Memory B cell (primary cell): ENCODE measurements at places on chromosomes 6 and 20.

- no peak for DNase-seq
Measured at GRCh38 chr20:15851576-15852215, 721.6 kb downstream of the KIF16B start.

DNA sequence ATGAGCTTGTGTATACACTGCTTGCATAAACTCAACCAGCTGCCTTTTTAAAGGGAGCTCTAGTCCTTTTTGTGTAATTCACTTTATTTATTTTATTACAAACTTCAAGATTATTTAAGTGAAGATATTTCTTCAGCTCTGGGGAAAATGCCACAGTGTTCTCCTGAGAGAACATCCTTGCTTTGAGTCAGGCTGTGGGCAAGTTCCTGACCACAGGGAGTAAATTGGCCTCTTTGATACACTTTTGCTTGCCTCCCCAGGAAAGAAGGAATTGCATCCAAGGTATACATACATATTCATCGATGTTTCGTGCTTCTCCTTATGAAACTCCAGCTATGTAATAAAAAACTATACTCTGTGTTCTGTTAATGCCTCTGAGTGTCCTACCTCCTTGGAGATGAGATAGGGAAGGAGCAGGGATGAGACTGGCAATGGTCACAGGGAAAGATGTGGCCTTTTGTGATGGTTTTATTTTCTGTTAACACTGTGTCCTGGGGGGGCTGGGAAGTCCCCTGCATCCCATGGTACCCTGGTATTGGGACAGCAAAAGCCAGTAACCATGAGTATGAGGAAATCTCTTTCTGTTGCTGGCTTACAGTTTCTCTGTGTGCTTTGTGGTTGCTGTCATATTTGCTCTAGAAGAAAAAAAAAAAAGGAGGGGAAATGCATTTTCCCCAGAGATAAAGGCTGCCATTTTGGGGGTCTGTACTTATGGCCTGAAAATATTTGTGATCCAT lies 15.3 kb downstream of the TNFAIP3 start:
- no peak for DNase-seq

GRCh38 chr6:43742931-43743632 lies 26.9 kb upstream of the VEGFA start:
- DNase-seq = no peak

GRCh38 chr6:47440719-47441118 lies 36.9 kb upstream of the CD2AP start:
- DNase-seq = no peak

DNA sequence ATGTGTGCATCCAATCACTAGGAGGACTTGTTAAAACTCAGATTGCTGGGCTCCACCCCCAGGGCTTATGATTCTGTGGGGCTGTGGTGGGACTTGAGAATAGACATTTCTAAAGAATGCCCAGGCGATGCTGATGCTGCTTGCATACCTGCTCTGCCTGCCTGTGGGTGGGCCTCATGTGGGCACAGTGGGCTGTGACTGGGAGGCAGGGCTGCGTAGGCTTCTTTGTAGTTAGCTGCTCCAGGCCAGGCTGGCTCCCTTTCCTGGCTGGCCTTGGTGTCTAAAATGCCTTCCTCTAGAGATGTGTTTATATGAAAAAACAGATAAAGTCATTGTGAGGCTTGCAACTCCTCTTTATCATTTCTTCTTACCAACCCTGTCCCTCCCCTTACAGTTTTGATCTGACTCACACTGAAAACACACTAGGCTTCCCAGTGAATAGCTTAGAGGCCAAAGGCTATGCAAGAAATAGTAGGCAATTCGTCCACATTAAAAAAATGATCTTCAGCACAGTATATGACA lies 495.5 kb upstream of the MAP3K7 start:
- no peak for DNase-seq

DNA sequence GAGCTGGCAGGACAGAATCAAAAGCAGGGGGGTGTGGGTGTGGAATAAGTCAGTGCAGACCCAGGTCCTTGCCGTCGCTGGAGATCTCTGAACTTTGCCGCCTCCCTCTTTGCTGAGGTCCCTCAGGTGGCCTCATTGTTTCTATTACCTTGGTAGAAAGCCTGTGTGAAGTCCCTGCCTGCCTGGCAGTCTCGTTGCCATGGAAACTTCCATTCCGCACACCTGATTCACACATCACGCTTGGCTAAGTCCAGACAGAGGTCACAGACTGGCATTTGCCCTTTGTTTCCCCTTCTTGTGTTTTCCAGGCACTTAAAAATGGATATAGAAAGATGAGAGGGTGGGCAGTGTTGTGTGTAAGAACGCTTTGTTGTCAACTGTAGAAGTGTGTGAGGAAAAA lies 260.6 kb downstream of the PRL start:
- no peak for DNase-seq

- no peak for DNase-seq
Measured at GRCh38 chr6:2715737-2716136, 35.0 kb downstream of the MYLK4 start.

DNA sequence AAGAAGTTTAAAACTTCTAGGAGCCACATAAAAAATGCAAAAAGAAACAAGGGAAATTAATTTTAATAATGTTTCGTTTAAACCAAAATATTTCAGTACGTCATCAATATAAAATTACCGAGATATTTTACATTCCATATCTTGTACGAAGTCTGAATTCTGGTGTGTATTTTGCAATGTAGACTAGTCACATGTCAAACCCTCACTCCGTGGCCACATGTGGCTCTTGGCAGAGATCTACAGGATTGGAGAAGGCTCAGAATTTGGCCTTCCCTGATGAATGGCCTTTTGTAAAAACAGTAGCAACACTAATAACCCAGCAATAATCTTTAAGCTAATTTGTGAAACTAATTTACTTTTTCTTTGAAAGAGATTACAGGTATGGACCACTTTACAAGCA lies 217.1 kb downstream of the PRL start:
- no peak for DNase-seq

GRCh38 chr6:53692172-53692571 lies 26.6 kb upstream of the KLHL31 start:
- no peak for DNase-seq

GRCh38 chr6:153980171-153980570 lies 58.9 kb upstream of the OPRM1 start:
- no peak for DNase-seq

DNA sequence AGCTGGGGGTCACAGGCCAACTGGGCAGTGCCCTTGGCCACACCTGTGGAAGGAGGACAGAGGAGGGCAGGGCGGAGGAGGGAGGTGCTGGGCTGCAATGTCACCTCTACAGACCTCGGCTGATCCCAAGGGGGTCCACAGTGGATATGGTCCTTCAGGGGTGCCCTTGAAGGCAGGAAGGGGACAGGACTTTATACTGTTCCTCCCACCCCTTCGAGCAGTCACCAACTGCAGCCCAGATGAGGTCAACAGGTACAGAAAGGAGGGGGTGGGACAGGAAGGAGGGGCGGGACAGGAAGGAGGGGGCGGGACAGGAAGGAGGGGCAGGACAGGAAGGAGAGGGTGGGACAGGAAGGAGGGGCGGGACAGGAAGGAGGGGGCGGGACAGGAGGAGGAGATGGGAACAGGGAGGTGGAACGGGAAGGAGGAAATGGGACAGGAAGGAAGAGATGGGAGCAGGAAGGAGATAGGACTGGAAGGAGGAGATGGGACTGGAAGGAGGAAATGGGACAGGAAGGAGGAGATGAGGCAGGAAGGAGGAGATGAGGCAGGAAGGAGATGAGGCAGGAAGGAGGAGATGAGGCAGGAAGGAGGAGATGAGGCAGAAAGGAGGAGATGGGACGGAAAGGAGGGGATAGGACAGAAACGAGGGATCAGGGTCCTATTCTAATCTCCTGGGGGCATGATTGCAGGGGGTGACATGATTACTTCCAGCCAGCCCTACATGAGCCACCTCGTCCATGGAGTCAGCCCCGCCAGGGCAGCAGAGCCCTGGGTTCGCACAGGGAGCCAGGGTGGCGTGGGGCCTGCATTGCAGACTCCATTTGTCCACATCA lies 19.4 kb upstream of the MRGBP start:
- no peak for DNase-seq

- no peak for DNase-seq
Measured at GRCh38 chr20:8946036-8946940, 122.6 kb upstream of the PLCB4 start.

DNA sequence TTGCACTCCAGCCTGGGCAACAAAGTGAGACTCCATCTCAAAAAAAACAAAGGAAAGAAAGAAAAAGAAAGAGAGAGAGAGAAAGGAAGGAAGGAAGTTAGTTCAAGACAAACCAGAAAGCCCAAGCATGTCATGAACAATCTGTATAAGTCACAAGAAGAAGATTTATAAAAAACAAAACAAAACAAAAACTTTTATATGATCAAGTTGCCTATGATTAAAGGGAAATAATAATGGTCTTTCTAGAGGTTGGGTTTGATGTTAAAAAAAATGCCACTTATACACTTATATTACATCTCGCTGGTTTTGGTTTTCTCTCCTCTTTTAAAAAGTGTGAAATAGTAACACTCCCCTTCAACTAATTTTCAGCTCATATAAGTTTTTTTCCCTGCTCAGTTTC lies 146.2 kb upstream of the CARMIL1 start:
- DNase-seq = no peak

DNA sequence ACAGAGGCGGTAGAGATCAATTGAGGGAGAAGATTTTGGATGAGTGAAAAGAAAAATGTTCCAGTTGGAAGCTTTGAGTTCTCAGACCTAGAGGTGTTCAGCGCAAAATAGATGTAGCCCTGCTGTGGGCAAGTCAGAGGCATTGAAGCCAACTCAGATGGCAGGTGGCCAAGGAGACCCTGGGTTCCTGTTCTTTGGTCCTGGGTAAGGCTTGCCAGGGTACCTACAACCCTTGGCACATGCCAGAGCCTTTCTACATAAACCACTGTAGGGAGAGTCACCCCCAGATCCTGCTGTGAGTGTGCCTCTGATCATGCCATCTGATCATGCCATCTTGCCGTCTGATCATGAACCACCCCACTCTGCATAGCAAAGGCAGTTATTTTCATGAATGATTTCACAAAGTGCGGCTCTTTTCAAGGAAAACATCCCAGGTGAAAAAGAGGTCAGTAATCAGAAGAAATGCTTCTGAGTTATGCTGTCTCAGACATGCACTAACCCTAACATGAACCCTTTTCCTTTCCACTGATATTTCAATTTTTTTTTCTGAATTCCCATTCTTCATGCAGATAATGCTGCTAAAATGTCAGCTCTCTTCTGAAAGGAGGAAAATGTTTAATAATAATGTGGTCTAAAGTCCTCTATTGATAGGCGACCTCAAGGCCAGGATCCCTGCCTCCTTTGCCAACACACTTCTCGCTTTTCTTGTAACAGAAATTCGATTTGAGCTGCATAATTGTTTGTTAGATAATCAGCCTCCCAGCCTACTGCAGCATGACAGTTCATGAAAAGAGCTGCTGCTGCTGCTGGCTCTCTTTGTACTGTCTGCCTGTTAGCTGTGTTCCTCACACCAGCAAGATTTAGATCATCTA lies 153.6 kb downstream of the MTHFD1L start:
- no peak for DNase-seq

GRCh38 chr20:62285722-62286121 lies 17.1 kb upstream of the ADRM1 start:
- no peak for DNase-seq

- DNase-seq = no peak
Measured at GRCh38 chr6:30837870-30838269, 46.4 kb upstream of the DDR1 start.

GRCh38 chr6:53861518-53861917 lies 66.7 kb downstream of the LRRC1 start:
- DNase-seq = no peak

DNA sequence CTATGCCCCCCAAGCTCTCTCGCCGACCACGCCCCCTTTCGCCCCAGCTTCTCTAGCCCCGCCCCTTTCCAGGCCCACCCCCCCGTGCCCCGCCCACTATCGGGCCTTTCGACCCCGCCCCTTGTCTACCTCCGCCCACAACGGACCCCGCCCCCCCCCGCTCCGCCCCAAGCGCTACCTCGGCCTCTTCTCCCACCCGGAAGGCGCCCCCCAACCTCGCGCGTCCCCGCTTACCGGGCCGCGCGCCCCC lies 200 bp downstream of the ZBTB22 start:
- no peak for DNase-seq

DNA sequence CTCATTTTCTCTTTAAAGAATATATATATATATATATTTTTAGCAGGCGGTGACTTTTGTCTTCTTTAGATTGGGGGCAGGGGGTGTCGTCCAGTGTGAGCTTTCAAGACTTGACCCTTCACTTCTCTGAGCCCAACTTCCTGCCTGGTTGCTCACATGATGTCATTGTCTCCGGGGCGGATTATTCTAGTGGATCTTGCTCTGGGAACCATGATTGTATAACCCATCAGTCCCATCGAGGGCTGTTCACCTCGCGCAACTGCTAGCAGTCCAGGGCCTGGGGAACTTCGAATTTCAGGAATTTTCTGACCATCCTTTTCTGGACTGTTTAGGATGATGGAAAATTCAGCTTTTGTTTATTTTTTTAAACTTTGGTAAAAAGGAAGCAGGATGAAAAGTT lies 1.0 kb downstream of the IGF2R start:
- DNase-seq = no peak

DNA sequence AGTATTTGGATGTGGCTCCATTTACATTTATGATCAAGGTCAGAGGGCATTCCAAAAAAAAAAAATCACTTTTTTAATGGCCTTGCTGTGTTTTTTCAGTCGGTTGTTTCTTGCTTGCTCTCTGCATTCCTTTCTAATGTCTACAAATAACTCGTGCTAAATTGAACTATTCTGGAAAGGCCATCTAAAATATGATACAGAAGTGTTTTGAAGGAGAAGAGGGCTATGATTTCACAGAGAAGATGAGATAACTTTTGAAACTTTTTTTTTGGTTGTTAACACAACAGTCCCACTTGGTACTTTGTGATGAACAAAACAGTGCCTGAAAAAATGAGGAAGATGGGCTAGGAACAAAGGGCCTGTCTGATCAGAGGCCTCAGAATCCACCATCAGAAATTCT lies 156.1 kb upstream of the SMLR1 start:
- DNase-seq = no peak

DNA sequence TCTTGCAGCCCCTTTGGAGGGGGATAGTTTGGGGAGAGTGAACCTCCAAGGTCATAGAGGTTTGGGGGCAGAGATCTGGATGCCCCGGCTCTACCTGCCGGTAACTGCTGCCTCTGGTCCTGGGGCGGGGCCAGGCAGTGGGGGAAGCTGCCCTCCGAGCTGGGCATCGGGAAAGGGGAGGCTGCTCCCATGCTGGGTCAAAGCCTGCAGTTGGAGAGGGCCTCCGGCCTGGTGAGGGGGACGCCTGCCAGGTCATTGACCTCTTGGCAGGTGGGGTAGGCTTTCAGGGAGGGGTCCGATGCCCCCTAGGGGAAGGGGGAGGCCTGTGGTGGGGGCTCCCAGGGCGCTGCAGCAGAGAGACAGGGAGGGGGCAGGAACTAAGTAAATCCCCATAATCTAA lies 7.1 kb downstream of the COL11A2 start:
- no peak for DNase-seq

GRCh38 chr6:84866715-84867114 lies 102.3 kb upstream of the TBX18 start:
- no peak for DNase-seq

GRCh38 chr6:92216717-92217116 lies 1202.6 kb downstream of the EPHA7 start:
- no peak for DNase-seq

- no peak for DNase-seq
Measured at GRCh38 chr6:21918041-21918440, 324.5 kb downstream of the SOX4 start.

GRCh38 chr6:108476376-108476775 lies 84.3 kb upstream of the FOXO3 start:
- no peak for DNase-seq
